ENCODE measurements at places on chromosomes 16 and 17. TPM values are rescaled to one million over a fixed set of nuclear protein-coding genes. Genes with fewer than 3 reads are reported as not detected.

DNA sequence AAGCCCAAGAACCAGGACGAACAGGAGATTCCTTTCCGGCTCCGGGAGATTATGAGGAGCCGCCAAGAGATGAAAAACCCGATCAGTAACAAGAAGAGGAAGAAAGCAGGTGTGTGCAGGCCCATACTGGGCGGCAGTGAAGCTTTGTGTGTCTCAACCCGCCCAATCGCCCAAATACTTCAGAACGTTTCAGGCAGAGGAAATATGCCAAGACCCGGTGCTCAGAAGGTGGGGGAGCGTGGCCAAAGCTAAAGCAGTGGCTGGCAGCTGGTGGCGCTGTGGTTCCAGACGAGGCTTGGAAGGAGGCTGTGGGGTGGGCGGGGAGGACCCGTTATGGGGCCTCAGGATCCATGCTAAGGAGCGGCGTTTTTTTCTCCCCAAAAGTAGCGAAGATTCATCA is 1.2 kb downstream of the CCDC137 start:
- no peak for DNase-seq

DNA sequence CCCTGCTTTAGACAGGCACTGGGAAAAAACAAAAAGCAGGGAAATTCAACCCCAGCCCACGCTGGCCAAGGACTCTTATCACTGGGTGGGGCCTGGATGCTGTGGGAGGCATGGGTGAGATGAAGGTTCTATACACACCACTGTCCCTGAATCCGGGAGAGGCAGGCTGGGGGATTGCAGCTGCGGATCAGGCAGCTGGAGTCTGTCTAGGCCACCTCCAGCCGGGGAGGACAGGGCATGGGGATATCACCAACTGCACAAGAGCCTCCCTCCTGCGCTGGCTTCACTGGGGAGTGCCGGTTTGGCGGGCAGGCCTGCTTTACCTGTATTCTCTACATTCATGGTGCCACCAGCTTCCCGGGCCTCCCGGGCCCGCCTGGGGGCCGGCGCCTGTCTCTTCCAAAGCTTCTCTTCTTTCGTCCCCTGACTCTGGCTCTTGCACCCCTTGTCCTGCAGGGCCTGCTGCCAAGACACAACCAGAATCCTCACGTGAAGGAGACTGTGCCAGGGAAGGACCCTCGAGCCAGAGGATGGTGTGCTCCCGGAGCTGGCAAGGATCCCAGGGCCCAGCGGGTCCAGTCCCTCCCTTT is 13.9 kb downstream of the KIFC3 start:
- DNase-seq = no peak

DNA sequence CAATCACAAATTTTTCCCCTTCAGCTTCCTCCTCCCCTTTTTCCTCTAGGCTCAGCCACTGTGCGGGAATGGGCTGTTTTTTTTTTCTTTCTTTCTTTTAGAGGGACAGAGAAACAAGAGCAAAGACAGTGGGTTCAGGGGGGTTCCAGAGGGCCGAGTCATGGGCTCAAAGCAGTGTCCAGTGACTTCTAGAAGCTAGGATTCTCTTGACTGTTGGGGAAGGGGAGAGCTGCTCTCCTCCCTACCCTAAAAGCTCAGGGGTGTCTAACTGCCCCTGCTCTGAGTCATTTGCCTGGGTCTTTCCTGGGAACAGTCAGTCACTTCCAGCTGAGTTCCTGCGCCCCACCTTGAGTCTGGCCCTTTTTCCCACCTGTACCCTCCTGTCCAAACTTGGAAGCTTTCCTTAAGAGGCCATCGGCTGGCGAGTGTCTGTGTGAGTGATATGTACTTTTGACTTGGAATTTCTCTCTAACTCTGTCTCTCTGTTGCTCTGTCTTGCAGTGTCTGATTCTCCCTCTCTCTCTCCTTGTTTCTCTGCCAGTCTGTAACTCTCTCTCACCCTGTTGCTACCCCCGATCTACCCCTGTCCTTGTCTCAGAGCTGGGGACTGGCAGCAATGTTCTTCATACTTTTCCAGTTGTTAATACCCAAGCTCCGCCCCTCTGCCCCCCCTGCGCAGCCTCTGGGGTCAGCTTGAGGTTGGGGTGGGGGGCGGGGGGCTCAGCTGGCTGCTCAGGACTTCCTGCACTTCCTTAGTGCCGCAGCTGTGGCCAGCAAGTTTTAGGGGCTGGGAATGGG is 2.4 kb downstream of the THRA start:
- no peak for DNase-seq

DNA sequence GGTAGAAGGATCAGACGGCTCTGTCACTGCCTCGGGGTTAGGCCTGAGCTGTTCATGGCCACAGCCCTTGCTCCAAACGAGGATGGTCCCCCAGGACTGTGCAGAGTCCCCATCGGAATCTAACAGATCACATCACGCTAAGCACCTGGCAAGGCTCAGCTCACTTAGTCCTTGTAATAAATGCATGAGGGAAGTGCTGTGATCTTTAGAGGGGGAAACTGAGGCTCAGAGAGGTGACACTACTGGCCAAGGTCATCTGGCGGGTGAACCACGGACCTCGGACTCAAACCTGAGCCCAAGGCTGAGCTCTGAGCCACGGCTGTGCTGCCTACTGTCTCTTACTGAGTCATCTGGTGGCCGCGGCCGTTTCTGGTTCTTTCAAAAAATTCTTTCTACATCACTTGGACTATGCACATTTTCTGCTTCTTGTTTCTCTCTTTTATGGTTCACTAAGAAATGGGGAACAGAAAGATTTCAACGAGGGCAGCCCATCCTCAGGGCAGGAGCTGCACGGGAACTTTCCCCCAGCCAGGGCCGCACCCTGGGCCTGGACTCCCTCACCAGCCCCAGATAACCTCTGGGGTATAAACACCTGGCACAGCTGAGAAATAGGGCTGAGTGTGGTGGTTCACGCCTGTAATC is 55.6 kb downstream of the COTL1 start:
- peak; percentile 38 for DNase-seq

DNA sequence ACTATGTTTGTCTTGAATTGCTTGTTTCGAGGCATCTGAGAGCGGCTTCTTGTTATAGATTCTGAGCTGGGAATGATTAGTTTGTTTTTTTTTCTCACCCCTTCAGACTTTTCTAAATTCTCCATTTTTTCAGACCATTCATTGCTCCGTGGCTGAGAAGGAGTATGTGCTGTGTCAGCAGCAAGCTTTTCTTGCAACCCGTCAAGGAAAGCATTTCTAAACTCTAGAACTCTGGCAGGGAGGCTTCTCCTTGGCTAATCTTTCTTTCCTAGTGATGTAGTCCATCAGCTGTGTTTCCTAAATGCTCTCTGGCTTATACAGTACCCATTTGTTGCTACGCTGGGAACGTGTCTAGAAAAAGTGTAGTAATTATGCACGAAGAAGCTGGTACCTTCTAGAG is 133.5 kb downstream of the FTO start:
- no peak for DNase-seq

GRCh38 chr16:48444574-48444973 is 59.4 kb upstream of the SIAH1 start:
- DNase-seq = no peak

DNA sequence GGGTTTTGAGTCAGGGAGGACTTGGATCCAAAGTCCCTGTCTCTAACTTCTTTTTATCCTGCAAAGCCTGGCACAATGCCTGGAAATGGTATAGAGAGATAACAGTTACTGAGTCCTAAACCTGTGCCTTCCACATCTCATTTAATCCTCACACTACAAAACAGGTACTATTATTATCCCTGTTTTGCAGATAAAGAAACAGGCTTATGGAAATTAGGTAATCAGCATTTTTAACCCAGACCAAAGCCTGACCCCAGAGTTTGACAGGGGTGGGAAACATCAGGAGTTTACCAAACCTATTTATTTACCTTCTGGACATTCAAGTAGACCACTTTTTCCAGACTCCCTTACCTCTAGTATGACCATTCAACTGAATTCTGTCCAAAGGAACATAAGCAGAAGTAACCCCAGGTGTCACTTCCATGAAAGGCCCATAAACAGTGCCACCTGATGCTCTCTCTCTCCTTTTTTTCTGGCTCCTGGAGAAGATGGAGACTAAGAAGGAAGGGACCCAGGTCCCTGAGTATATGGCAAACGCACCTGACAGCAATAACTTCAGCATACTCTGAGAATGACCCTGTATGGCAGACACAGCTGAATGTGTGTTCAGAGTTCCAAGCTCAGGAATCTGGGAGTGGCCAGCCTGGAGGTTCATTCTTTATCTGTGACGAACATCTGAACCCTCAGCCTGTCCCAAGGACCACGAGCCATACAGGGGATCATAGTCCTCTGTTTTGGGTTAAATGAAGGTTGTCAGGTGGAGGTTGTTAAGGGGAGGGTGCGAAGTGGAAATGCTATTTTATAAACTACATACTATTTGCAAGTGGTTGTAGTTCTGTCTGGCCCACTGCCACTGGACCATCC is 62.7 kb downstream of the HLF start:
- no peak for DNase-seq

DNA sequence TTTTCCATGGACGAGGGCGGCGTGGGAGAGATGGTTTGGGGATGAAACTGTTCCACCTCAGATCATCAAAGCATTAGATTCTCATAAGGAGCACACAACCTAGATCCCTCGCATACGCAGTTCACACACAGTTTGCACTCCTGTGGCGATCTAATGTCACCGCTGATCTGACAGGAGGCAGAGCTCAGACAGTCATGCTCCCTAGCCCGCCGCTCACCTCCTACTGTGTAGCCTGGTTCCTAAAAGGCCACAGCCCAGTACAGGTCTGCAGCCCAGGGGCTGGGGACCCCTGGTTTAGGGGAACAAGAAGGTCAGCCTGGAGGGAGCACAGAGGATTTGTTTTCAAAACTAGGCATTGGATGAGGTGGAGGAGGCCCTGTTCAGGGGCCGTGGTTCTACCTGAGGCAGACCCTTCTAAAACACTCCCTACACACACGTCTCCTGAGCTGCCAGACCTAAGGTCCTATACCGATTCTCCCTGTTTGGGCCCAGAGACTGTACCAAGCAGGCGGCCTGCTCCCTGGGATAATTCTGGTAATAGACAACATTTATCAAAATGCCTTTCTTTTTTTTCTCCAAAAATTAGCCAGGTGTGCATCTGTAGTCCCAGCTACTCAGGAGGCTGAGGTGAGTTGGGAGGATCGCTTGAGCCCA is 38.6 kb downstream of the AXIN2 start:
- no peak for DNase-seq

DNA sequence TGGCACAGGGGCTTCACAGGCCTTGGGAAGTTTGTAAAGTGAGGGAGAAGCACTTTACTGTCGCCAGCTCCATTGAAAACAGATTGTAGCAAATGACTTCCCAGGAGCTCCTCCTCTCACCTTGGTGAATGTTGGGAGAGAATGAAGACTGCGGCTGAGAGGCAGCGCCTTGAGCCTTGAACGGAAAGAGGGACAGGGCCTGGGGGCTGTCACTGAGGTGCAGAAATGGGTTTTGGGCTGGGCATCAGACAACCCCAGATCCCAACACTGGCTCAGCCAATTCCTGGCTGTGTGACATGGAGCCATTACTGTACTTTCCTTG is 603 bp upstream of the MRTFB start:
- no peak for DNase-seq

DNA sequence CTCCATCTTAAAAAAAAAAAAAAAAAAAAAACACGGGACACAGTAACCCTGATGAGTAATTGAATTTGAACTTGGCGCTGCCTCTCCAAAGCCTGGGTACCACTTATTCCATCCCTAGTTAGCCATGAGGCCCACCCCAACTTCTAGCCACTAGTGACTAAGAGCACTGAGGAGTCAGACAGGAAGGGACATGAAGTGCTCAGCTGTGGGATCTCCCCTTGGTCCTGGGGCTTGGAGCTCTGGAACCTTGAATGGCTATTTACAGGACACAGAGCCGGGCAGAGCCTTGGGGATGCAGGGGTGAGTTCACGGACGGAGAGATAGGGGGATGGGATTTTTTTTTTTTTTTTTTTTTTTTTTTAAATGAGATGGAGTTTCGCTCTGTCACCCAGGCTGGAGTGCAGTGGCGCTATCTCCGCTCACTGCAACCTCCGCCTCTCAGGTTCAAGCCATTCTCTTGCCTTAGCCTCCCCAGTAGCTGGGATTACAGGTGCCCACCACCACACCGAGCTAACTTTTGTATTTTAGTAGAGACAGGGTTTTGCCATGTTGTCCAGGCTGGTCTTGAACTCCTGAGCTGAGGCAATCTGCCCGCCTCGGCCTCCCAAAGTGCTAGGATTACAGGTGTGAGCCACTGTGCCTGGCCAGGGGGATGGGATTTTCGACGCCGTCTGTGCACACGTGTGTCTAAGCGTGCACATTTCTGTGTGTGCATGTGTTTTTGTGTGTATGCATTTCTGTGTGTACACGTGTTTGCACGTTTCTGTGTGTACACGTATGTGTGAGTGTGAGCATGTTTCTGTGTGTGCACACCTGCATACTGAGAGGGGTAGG is 20.4 kb upstream of the CIBAR2 start:
- DNase-seq = no peak

GRCh38 chr17:42276359-42276608 is at the start of gene STAT5B:
TSS of gene STAT5B (minus strand) at chr17:42276391. CDS start at chr17:42232127, 44,264 bp downstream.
- DNase-seq = peak; percentile 77

GRCh38 chr17:11122908-11123307 is 118.1 kb upstream of the SHISA6 start:
- no peak for DNase-seq

CCL16 gene
- total RNA-seq = not detected

MEIOB gene
- total RNA-seq = not detected

GAS7 gene
- 44.4 TPM for total RNA-seq

ALOX12 gene
- 1.6 TPM for total RNA-seq

BIRC5 gene
- 1.8 TPM for total RNA-seq

Data from upper lobe of left lung (tissue), 6 donors.